ENCODE measurements at places on chromosomes 16 and 17.
A peak's percentile ranks its signal among the peaks of the same experiment; 100 is the strongest.

GRCh38 chr16:48188449-48189102 is 32.8 kb upstream of the ABCC12 start:
- DNase-seq = no peak

DNA sequence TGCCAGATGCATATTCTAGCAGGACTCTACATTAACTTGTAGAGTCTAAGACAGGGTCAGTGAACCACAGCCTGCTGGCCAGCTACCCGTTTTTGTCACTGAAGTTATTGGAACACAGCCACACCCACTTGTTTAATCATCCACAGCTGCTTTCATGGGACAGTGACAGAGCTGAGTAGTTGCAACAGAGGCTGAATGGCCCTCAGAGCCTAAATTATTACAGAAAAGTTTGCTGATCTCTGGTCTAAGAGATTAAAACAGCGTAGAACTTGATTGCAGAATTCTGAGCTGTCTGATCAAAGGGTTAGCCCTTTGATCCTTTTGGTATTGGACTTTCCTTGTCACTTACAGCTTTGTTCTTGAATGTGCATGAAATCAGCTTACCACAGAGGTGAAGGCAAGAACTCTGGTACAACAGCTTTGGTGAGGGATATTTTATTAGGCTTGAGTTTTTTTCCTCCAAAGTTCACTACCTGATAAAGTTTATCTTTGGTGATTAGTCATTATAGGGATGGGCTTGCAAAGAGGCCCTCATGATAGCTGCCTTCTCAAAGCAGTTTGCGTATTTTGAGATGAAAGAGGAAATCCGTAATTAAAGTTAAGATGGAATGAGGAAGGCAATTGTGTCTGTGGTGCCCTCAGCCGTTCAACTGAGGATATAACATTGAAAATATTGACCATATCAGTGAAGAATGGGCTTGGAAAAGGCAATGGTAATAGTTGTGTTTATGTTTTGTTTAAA is 23.6 kb downstream of the ALDH3A2 start:
- DNase-seq = no peak

GRCh38 chr16:8735574-8735973 is 61.2 kb downstream of the ABAT start:
- DNase-seq = no peak

DNA sequence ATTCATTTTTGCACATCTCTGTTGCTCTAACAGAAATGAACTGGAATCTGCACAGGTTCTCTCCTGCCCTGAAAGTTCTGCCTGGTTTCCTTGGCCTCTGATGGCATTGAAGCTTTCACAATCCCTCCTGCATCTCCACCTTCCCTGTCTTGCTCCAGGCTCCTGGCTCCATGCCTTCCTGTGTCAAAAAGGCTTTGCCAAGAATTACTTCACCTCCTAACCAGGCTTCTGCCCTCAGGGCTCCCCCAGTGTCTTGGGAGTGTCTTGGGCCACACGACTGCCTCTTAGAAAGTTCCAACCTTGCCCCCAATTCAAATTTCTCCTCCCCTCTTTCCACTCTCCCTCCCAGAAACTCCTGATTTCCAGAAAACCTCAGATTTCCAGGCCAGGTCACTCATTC is 37.0 kb upstream of the DNAH9 start:
- DNase-seq = no peak

GRCh38 chr17:3603119-3603869 is 5.9 kb downstream of the TRPV1 start:
- no peak for DNase-seq

GRCh38 chr16:700684-701584 is 4.7 kb downstream of the FBXL16 start:
- DNase-seq = peak; percentile 38

DNA sequence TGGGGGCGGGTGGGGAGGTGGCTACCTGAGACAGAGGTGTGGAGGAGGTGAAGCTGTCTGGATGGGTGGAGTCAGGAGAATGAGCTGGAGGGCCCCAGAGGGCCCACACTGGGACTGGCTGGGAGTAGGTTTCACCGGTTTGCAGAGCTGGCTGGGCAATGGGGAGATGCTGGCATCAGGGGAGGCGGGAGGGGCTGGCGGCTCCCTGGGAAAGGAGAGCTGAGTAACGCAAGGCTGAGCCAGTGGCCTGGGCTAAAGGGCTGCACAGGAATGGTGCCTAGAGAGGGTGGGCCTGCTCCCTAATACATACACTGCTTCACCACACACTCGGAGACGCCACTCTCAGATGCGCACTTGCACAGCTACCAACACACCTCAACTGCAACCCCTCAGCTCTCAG is 12.4 kb downstream of the P3H4 start:
- no peak for DNase-seq

DNA sequence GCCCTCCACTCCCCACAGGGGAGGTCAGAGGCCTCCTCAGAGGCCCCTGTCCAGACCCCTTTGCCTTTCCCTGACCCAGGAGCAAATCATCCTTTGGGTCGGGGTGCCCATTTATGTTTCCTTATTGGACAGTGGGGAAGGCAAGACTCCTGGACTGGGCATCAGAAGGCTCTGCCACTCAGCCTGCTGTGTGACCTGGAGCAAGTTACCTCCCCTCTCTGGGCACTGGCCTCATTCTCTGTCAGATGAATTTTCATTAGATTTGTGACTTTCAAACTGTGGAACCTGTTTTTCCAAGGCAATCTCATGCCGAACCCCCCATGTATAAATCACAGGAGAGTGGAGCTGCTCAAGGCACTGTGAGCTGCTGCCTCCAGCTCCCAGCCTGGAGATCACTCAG is 47.0 kb upstream of the TOB1 start:
- DNase-seq = no peak

- DNase-seq = no peak
Measured at GRCh38 chr17:887551-888209, 91.9 kb downstream of the NXN start.

DNA sequence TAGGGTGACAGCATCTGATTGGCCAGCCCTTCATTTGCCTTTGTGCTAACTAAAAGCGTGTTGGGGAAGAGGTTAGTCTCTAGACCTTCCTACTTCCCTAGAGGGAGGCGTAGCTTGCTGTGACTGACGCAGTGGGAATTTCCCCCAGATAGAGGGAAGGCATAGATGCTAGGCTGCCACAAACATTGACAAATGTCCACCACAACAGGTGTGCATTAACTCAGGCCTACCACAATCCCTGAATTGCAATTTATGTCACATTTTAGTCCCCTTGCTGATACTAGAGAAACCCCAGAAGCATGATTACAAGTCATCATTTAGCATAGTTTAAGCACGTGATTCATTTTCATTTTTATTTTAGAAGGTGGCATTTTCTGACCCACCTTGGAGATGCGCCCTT is 76.3 kb upstream of the WSB1 start:
- no peak for DNase-seq

DNA sequence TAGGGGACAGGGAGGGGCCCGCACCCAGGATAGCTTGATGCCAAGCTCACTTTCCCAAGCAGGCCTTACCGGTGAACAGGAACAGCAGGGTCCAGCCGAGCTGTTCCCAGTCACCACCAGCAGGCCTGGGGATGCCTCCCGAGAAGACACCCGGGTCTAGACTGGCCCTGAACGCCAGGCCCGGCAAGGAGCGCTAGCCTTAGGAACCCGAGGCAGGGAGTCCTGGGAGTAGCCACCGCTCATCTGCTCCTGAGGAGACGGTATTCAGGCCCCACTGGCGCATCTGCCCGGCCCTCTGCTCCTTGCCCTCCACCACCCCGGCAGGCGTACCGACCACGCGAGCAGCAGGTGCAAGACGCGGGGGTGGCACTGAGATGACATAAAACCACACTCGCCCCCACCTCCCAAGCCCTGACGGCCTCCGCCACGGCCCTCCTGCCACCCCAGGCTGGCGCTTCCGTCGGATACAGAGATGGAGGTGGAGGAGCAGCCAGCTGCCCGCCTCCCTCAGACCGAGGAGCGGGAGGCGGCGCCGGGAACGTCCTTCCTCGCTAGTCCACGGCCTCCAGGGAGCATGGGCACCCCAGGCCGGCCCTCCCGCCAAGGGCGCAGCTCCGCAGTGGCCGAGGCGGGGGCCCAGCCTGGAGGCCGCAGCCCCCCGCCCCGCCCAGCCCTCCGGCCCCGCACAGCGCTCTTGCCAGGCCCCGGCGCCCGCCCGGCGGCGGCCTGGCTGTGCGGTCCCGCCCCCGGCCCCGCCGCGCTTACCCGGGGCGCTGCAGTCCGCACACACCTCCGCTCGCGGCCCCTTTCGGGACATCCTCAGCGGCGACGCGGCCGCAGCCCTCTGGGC is 661 bp downstream of the GIT1 start:
- peak; percentile 31 for DNase-seq

DNA sequence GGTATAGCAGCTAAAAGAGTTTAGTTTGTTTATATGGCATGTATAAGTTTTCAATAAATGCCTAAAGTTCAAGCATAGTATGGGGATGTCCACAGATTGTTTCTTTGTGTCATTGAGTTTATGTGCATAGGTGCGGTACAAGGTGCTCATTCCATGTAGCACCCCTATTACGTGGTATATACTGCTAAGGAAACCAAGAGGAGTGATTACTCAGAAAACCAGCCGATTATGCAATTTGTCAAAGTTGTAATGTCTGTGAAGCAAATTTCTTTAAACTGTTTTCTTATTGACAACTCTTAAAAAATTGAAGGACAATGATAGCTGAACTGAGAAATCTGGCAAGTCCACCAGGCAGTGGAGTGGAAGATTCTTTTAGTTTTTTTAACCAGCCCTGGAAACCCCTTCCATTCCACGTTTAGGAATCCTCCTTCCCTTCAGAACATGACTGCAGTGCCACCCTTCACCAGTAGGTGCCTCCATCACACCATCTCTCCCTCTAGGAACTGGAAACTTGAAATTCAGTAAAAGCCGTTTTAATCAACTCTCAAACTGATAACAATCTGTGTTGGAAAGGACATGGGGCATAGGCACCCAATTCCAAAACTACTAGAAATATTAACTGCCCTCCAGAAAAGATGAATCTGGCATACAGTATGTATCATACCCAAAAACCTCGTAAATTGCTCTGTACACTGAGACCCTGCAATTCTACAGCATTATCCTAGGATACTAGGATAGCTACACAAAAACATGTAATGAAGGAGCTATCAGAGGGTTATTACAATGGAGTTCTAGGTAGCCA is 43.5 kb downstream of the REXO5 start:
- DNase-seq = peak; percentile 49

DNA sequence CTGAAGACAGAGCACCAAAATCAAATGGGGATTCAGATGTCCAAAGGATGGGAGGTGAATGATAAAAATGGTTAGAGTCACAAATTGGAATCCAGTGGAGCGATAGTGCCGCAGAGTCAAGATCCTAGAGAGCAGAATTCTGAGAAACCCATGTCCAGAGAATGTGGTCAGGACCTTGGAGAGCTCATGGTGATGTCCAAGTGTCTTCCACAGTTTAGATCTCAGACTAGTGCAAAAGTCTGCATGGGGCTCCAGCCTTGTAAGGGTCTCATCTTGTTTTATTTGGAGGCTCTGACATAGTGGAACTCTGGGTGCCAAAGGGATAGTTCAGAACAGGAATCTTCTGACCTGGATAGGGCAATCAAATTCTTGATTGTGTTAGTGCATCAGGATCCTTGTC is 245.9 kb upstream of the HSBP1 start:
- no peak for DNase-seq

DNA sequence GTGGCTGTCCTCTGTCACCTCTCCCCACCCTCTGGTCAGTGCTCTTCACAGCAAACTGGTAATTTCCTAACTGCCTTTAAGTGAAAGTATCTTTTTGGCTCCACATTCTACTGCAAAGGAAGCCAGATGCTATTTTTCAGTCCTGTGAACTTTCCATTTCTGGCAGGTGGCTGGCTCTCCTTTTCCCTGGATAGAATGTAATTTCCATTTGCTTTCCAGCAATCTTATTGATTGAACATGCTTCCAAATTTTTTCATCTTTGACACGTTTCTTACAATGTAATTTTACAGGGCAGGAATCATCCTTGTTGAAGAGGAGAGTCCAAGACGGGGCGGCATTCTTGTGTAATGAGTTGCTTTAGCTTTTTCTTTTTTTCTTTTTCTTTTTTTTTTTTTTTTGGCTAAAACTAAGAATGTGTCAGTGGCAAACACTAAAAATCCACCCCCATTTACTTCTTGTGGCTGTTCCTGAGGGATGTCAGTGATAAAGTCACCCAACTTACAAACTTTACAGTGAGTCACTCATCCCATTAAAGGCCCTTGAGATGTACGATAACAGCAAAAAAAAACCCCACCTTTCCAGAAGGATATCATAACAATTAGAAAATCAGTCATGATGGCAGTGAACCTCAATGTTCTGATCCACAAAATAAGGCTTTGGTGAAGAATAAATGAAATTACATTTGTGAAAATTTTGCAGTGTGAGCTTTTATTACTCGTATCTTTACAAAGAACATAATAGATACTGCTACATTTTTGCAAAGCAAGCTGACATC is 29.4 kb upstream of the PRKCA start:
- no peak for DNase-seq

DNA sequence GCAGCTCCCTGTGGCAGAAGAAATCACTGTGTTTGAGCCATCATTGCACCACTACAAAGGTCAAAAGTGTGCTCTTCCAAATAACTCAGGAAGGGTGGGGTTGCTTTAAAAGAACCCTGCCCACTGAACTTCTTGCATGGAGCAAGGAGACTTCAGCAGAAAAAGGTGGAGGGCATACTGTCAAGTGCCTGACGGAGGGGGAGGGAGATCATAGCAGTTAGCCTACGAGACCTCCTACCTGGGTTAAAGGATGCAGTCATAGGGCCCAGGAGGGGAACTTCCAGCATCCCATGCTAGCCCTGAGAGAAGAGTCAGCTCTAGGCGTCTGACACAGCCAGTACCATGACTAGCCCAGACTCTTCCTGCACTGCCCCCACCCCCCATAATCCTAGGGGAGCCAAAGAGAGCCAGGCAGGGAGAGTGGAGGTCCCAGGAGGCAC is 45.3 kb upstream of the MSI2 start:
- DNase-seq = no peak

DNA sequence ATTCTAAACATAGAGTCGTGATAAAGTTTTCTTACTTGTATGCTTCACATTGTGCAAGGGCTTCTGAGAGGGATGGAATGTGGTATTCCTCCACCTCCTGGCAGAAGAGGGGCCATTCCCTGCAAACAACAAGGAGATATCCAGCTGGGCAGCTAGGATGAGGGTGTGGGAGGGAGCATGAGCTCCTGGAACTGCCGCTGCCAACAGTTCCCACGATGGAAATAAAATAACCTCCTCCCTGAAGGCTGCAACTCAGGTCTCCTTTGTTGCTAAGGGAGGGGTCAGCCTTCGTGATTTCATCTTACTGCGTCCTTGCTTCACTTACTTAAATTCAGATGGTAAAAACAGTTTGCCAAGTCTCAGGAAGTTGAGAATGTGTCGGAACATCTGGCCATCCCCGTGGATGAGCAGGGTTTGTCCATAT is 15.6 kb downstream of the PLEKHG4 start:
- no peak for DNase-seq

- DNase-seq = no peak
Measured at GRCh38 chr17:30981531-30982519, 11.0 kb downstream of the RNF135 start.

DNA sequence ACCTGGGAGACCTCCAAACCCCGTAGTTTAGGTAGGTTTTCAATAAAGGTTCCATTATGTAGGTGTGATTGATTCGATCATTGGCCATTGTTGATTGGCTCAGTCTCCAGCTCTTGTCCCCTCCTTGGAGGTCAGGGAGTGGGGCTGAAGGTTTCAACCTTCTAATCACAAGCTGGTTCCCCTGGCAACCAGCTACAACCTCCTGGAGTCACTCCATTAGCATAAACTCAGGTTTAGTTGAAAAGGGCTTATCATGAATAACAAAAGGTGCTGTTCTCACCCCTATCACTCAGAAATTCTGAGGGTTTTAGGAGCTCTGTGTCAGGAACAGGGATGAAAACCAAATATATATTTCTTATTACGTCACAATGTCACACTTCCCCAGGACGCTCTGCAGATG is 28.5 kb downstream of the TMEM132E start:
- no peak for DNase-seq

Measured in activated T-helper 2 cell treated with anti-CD3 and anti-CD28 coated beads, Interferon-gamma antibody, Interleukin-2, Interleukin-4, amounts not matched to agents 10 μg/mL and 5 μg/mL and 100 μg/mL, durations not matched to agents 14 hours and 24 hours and 36 hours (primary cell).